ENCODE measurements at places on chromosomes 4 and X.

- no peak for DNase-seq
These were observed 52.3 kb downstream of the MEPE start for GRCh38 chr4:87884976-87885549.

DNA sequence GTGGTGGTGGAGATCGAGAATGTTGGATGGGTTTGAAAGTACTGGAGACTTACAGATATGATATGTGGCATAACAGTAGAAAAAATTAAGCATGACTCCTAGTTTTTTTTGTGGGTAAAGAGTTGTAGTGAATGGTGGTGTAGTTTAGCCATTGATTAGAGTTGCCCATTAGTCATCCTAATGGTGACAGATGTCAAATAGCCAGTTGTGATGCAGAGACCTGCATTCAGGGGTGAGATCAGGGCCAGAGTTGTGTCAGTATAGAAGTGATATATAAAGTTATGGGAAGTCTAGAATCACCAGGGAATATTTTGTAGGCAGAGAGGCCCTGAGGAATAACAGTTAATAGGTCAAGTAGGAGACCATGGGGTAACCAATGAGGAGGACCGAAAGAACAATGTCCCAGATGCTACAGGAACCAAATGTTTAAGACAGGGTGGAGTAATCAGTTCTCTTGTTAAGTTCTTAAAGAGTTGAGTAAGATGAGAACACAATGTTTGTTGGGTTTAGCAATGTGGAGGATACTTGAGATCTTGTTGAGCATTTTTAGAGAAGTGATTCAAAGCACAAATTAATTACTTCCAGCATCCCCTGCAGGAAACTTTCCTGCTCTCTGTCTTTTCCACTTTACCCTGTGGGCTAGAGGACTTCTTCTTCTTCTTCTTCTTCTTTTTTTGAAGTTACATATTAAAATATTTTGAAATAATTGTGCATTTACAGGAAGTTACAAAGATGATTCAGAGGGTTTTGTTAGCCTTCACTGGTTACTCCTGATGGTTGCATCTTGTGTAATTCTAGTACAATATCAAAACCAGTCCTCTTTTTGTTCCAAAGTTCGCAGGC lies 13.3 kb downstream of the SGMS2 start:
- DNase-seq, result no peak

DNA sequence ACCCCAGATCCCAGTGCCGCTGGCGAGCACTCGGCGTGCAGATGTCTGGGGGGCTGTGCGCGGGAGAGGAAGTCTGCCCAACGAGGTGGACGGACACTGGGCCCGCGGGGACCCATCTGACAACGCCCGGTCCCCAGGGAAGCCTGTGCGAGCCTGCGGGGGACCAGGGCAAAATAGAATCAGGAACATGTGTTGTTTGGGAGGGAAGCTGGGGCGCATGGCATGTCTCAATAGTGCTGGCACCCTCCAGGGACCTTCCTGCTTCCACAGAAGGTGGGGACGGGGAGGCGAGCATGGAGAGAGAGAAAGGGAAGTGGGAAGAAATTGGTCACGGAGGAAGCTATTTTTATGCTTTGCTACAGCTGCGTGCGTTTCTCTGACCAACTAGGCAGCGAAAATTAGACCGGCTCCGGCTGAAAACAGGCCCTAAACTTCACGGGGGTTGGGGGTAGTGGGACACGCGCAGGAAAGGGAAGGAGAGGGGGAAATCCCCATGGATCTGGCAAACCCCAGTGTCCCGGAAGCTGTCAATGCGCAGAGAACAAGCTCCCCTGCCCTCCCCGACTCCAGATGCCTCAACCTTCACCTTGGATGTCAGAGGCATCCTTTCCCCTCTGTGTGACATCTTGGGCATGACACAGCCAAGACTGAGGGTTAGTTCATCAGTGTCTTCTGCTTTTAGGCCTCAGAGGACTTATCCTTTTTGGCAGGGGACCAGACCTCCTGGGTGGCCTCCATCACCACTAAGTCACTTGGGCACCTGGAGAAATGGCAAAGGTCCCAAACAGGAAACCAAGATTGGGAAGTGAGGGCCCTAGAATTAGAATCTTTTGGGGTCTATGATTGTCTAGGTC lies 169.8 kb upstream of the BCOR start:
- no peak for DNase-seq

GRCh38 chr4:82450966-82451755 lies 20.8 kb downstream of the ENOPH1 start:
- DNase-seq, result no peak

- DNase-seq, result no peak
These were observed 18.9 kb upstream of the HERC3 start for GRCh38 chr4:88573276-88573980.

DNA sequence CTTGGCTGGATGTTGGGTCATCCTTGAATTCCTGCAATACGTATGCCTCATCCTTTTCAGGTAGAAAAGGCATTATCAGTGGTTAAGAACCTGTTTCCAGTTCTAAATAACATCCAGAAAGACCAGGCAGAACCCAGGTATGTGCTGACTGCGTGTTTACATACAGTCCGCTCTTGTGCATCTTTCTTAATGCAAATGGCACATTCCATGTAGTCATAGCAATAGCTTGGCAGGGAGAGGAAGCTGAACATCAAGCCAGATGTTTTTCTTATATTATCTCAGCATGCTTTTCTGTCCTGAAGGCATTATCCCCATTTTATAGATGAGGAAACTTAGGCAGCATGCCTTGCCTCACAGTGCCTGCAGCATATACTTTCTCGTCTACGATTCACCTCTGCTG lies 2.1 kb downstream of the DCLK2 start:
- no peak for DNase-seq

DNA sequence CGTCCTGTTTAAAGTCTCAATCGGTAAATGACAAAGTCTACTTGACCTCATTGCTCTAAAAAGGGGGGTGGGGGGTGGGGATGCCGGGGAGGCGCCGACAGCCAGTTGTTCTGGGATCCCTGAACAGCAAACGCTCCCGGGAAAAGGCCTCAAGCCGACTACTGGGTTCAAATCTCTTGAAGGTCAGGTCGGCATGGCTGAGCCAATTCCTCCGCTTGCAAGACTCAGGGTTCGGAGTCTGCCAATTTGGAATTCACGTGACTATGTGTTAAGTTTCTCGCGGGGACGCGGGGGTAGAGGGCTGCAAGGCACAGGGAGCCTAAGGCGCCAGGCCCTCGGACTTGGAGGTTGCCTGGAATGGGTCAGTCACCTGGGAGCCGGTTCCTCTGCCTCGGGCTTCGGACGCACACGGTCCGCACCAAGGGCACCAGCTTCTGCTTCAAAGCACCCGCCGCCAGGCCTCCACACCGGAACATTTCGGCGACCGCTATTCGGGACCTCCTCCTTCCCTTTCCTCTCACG lies 399 bp downstream of the AIFM1 start:
- DNase-seq, result peak; percentile 2

GRCh38 chr4:180052629-180053028 lies 2190.6 kb upstream of the TENM3 start:
- DNase-seq, result no peak

- DNase-seq, result no peak
These were observed 112.5 kb downstream of the SH3KBP1 start for GRCh38 chrX:19774905-19775304.

- DNase-seq, result no peak
These were observed 986 bp downstream of the MTMR8 start for GRCh38 chrX:64394059-64394873.

- no peak for DNase-seq
These were observed 87.9 kb downstream of the FRAS1 start for GRCh38 chr4:78145008-78145407.

DNA sequence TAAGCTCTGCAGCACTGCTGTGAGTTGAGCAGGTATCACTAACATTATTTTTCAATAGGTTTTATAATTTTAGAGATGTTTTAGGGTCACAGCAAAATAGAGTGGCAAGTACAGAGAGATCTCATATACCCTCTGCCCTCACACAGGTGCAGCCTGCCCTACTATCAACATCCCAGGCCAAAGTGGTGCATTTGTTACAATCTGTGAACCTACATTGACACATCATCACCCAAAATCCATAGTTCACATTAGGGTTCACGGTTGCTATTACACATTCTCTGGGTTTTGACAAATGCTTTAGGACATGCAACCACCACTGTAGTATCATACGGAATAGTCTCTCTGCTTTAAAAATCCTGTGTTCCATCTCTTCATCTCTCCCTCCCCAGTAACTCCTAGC lies 173.1 kb downstream of the DHX15 start:
- DNase-seq, result no peak

Data from stimulated activated CD8-positive, alpha-beta memory T cell treated with anti-CD3 and anti-CD28 coated beads, Interleukin-15, amount 100 ng/mL, for 48 hours (primary cell).